ENCODE measurements at places on chromosomes 6 and 20. TPM values are rescaled to one million over a fixed set of nuclear protein-coding genes. Genes with fewer than 3 reads are reported as not detected.

GRCh38 chr6:169930799-169931198 lies 179.4 kb downstream of the ERMARD start:
- H3K4me3 ChIP-seq, result no peak overlapping the region
- no peaks in the 10 kb centered on the region for H3K36me3 ChIP-seq
- H3K27me3 ChIP-seq, result no peaks in the 10 kb centered on the region
- no peaks in the 10 kb centered on the region for H3K4me1 ChIP-seq
- DNase-seq, result no peak
- H3K27ac ChIP-seq, result no peak overlapping the region

- no peak overlapping the region for H3K4me3 ChIP-seq
- H3K36me3 ChIP-seq, result no peaks in the 10 kb centered on the region
- no peaks in the 10 kb centered on the region for H3K4me1 ChIP-seq
- no peak overlapping the region for H3K27ac ChIP-seq
- H3K27me3 ChIP-seq, result no peaks in the 10 kb centered on the region
These were observed 6.1 kb upstream of the TMEM74B start for GRCh38 chr20:1190847-1191246.

DNA sequence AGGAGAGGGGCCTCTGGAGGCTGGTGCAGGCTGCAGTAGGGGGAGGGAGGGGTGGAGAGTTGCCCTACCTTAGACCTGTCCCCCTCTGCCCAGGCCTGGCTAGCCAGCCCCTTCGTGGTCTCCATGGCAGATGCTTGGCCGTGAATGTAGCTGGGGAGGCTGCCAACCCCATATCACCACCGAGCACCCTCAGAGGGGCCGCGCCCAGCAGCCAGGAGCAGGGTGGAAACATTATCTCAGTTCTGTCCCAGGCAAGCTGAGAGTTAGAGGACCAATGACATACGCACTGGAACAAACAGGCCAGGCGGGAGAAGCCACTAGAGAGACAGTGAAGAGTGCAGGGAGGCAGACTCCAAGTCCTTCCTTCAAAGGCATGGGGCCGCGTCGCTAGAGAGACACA lies 66.5 kb downstream of the LRFN2 start:
- no peaks in the 10 kb centered on the region for H3K4me1 ChIP-seq
- H3K27me3 ChIP-seq, result peaks cover 12% of the 10 kb centered on the region
- H3K36me3 ChIP-seq, result no peaks in the 10 kb centered on the region
- no peak overlapping the region for H3K27ac ChIP-seq
- no peak overlapping the region for H3K4me3 ChIP-seq

GRCh38 chr6:111721753-111722154 lies 116.1 kb upstream of the TRAF3IP2 start:
- no peaks in the 10 kb centered on the region for H3K27me3 ChIP-seq
- H3K4me3 ChIP-seq, result no peak overlapping the region
- H3K36me3 ChIP-seq, result no peaks in the 10 kb centered on the region
- DNase-seq, result peak; percentile 37

- DNase-seq, result no peak
- no peaks in the 10 kb centered on the region for H3K27me3 ChIP-seq
- no peak overlapping the region for H3K27ac ChIP-seq
These were observed 7.3 kb downstream of the ABT1 start for GRCh38 chr6:26604026-26604425.

Gene VSX1
- not detected for total RNA-seq
